ENCODE measurements at places on chromosomes 7 and 10. TPM values are rescaled to one million over a fixed set of nuclear protein-coding genes. Genes with fewer than 3 reads are reported as not detected.

HOXA10 gene
- 30.6 TPM for total RNA-seq

CYP2C19 gene
- not detected for total RNA-seq

SNCG gene
- 17.6 TPM for total RNA-seq

PNLIP gene
- total RNA-seq = not detected

PLEKHS1 gene
- total RNA-seq = not detected

SVIL gene
- total RNA-seq = 61.4 TPM

PRKCQ gene
- 0.13 TPM for total RNA-seq

DPYSL4 gene
- total RNA-seq = 6.9 TPM

ARMH3 gene
- total RNA-seq = 13.5 TPM

TMEM120A gene
- 26.0 TPM for total RNA-seq

SLF2 gene
- 35.0 TPM for total RNA-seq

MSMB gene
- not detected for total RNA-seq

SPAG6 gene
- total RNA-seq = 2.1 TPM

STOX1 gene
- total RNA-seq = 0.11 TPM

CALML5 gene
- total RNA-seq = not detected

CCL26 gene
- total RNA-seq = 0.65 TPM

ACTL6B gene
- not detected for total RNA-seq

BAMBI gene
- total RNA-seq = 24.8 TPM

PON1 gene
- under 0.01 TPM for total RNA-seq

GJD4 gene
- 0.22 TPM for total RNA-seq

IL2RA gene
- total RNA-seq = not detected

TMEM243 gene
- total RNA-seq = 35.5 TPM

DRGX gene
- not detected for total RNA-seq

SMKR1 gene
- 1.0 TPM for total RNA-seq

STRIP2 gene
- 16.9 TPM for total RNA-seq

SUN1 gene
- total RNA-seq = 196 TPM

SLC13A1 gene
- total RNA-seq = not detected

UNCX gene
- not detected for total RNA-seq

NDUFA5 gene
- total RNA-seq = 46.3 TPM

TRDMT1 gene
- total RNA-seq = 9.4 TPM

RGR gene
- total RNA-seq = not detected

SCART1 gene
- total RNA-seq = 3.4 TPM

BTBD16 gene
- not detected for total RNA-seq

DPP6 gene
- not detected for total RNA-seq

ICA1 gene
- total RNA-seq = 11.3 TPM

REPIN1 gene
- 30.1 TPM for total RNA-seq

ANKRD1 gene
- total RNA-seq = 0.52 TPM

VSIR gene
- total RNA-seq = 87.6 TPM

STK31 gene
- 0.22 TPM for total RNA-seq

ADAM12 gene
- total RNA-seq = 93.8 TPM

PLOD3 gene
- 46.4 TPM for total RNA-seq

UTF1 gene
- total RNA-seq = not detected

HOXA1 gene
- 0.65 TPM for total RNA-seq

CPXM2 gene
- total RNA-seq = 52.1 TPM

WEE2 gene
- total RNA-seq = not detected

HYAL4 gene
- total RNA-seq = not detected

ANKIB1 gene
- total RNA-seq = 94.9 TPM

EZH2 gene
- total RNA-seq = 17.3 TPM

ANKRD2 gene
- total RNA-seq = 1.0 TPM

CTAGE8 gene
- 3.1 TPM for total RNA-seq

TRIM73 gene
- 1.7 TPM for total RNA-seq

PIP gene
- not detected for total RNA-seq

TMEM130 gene
- 0.54 TPM for total RNA-seq

EGR2 gene
- total RNA-seq = 0.86 TPM

EN2 gene
- total RNA-seq = not detected
